ENCODE measurements at places on chromosomes 12 and 14. TPM values are rescaled to one million over a fixed set of nuclear protein-coding genes. Genes with fewer than 3 reads are reported as not detected.

- DNase-seq = no peak
Measured at GRCh38 chr14:84456946-84457345, 1073.0 kb upstream of the FLRT2 start.

DNA sequence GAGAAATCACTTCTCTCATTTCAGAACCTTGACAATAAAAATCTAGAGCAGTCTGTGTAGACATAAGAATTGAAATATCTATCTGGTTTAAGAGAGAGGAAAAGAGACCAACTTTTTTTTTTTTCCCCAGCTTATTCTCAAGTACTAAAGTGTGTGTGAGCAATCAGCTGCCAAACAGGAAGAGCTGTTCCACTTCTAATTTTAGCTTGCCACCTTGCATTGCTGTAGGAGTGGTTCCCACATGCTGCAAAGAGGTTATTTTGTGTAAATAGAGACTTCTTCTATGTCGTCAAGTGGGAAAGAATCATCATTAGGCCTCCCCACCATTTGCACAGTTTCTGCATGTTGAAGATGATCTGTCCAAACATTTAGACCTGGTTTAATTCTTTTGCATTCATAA, 142.6 kb downstream of the NPAS3 start:
- DNase-seq = no peak

DNA sequence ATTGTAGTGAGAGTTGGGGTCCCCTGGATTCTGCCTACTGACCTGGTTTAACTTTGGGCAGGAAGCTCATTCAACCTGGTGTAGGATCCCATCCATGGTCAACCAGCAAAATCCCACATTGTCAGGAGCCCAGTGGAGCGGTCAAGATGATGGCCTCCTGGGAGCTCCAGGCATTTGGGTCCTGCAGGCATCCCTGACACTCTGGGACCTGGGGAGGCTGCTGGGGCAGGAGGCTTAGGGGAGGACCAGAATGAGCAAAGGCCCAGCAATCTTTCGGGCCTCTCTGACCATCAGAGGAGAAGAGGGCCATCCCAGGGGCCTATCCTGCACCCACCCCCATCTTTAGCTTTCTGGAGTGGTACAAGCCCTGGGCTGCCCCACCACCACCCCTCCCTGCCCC, 104.0 kb downstream of the PRMT8 start:
- DNase-seq = no peak

DNA sequence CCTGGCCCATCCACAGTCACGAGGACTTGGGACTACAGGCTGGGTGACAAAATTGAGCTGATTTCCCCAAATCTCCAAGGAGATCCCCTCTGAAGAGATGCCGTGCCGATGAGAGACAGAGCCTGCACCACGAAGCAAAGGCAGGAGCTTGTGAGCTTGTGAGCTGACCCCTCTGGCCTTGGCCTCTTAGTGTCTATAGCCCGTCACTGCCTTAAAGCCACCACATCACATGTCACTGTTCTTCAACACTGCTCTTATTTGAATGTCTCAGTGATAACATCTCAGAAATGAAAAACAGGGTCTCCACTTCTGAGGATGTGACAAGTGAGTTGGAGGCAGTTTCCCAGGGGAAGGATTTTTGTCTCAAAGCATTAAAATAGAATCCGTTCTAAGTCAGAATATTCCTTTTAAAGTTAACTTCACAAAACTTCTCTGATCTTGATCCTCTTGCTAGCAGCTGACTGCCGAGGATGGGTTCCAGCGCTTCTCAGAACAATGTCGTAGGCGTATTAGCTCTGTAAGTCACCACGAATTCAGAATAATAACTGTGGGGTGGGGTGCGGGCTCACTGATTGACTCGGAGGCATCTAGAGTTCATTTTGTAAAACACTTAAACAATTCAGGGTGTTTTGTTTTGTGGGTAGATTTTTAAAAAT, 37.5 kb downstream of the CHST11 start:
- no peak for DNase-seq

- DNase-seq = no peak
Measured at GRCh38 chr12:101792046-101792931, 38.5 kb downstream of the GNPTAB start.

DNA sequence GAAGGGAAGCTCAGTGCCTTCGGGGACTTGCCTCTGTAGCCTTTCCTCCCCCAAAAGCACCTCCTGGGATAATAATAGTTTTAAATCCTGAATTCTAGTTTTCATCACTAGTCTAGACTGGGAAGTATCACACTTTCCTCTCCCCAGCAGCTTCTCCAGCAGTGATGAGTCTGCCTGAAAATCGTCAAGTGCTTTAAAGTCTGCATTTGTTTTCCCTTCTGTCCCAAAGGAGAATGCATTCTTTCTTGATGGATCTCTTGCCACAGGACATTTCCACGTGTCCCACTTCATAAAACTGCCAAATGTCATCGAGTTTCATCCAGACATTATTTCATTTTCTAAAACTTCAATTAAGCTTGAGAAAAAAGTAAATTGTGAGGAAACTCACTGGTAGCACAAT, 15.0 kb downstream of the CSRP2 start:
- DNase-seq = no peak

DNA sequence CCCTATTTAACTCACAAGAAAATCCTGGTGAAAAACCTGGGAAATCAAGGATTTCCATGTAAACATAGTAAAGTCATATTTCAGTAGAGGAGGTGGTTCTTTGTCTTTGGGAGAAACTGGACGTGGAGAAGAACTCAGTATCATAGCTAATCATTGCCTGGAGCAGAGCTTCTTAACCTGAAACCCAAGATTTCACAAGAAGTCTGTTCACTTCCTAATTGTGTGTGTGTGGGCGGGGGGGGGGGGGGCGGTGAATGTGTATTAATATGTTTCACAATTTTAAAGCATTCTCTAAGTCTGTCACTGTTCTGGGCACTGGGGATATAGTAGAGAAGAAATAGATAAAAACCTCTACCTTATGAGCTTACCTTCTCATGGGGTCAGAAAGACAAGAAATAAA, 96.7 kb upstream of the PPP4R3A start:
- DNase-seq = no peak

- DNase-seq = no peak
Measured at GRCh38 chr12:107405436-107405835, 280.2 kb upstream of the PWP1 start.

The PAH gene
- total RNA-seq = 0.51 TPM

Measured in Panc1 (cell line).